ENCODE measurements at places on chromosomes 6 and 20. TPM values are rescaled to one million over a fixed set of nuclear protein-coding genes. Genes with fewer than 3 reads are reported as not detected.

The SLC17A3 gene
- not detected for total RNA-seq

The RAB44 gene
- not detected for total RNA-seq

DNA sequence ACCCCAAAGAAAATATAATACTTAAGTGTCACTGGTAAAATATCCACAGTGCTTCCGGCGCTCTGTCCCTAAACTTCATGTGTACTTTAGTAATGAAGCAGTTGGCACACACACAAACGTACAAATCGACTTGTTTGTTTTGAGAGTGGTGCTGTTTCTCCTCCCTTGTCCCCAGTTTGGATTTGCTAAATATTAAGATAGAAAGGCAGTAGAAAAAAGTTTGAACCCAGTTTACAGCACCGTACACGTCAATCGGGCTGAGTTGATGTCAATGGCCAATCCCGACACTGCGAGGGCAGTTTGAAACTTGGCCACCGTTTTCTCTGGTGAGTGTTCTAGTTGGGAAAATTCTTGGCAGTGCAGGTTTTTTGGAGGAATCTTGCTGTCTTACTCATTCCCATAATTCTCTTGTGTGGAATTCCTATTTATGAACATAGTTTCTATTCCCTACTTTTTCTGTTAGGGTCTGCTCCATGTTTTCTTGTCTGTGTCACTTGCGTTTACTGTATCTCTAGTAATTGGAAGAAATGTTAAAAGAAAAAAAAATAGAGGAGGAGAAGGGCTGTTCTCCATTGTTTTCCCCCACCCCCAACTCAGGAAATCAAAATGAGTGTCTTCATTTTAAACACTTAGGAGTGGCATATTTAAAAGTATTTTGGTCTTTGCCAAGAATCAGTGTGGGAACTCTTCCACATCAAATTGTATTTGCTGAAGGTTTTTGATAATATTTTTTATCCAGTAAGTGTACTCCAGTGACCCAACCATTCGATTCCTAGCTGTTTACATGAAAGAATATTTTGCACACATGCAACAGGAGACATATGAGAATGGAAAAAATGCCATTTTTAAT is 72.3 kb downstream of the OR2B2 start:
- DNase-seq = no peak

- no peak for DNase-seq
Measured at GRCh38 chr6:13267142-13267651, 61.1 kb downstream of the TBC1D7 start.

GRCh38 chr20:37333848-37334318 is 12.1 kb upstream of the SRC start:
- DNase-seq = no peak

- DNase-seq = no peak
Measured at GRCh38 chr6:830667-831327, 137.9 kb upstream of the EXOC2 start.

DNA sequence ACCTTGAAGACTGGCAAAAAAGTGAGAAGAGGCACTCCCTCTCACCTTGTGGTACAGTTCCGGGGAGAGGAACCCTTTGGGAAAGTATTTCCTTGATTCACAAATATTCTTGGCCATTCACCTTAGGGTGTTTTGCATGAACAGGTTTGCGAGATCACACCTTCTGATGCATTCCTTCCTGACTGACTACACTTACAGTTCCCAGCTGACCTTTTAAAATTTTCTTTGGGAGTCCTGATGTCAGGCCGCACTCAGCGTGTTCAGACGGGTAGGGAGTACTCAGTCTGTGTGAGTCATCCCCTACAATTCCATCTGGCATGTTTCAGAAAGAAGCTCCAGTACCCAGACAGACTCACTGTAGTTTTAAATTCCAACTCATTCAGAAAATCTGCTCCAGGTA is 1.7 kb downstream of the ADGRF4 start:
- peak; percentile 34 for DNase-seq

- no peak for DNase-seq
Measured at GRCh38 chr20:3749087-3749688, 16.7 kb downstream of the HSPA12B start.

- no peak for DNase-seq
Measured at GRCh38 chr20:35192118-35192872, 20.4 kb downstream of the PROCR start.

DNA sequence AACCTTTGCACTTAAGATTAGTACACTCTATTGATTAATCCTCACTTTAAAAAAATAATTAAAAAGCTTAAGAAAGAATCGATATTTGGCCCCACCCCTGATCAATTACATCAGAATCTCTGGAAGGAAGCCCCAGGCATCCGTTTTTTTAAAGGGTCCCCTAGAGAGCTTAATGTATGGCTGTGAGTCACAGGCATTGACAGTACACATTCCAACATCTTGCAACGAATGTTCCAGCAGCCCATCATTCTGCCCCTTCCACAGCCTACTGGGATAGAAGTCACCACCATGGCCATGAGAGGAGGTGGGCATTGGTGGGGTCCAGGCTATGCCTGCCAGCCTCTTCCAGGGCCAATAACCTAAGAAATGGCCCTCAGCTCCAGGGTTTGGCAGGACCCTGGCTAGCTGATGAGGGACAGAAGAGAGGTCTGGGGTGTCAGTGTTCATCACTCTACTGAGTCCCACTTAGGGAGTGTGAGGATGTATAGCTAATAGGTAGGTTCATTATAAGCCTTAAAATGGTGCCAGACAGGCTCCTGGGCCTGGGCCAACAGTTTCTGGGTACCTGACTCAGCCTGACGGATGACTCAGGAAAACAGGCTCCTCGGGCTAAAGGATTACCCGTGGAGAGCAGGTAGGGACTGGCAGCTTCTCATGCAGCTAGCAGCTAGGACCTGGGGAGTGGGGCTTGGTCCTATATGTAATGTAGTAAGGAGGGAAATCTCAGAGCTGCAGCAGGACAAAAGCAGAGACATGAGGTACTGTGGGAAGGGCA is 40.4 kb downstream of the MDGA1 start:
- DNase-seq = peak; percentile 38

- DNase-seq = peak; percentile 60
Measured at GRCh38 chr6:111057074-111057752, 30.1 kb upstream of the SLC16A10 start.

- DNase-seq = no peak
Measured at GRCh38 chr6:55866128-55866527, 9.3 kb downstream of the BMP5 start.
